Fibroblast of lung (primary cell): ENCODE measurements at places on chromosomes 5 and 9. TPM values are rescaled to one million over a fixed set of nuclear protein-coding genes. Genes with fewer than 3 reads are reported as not detected.

DNA sequence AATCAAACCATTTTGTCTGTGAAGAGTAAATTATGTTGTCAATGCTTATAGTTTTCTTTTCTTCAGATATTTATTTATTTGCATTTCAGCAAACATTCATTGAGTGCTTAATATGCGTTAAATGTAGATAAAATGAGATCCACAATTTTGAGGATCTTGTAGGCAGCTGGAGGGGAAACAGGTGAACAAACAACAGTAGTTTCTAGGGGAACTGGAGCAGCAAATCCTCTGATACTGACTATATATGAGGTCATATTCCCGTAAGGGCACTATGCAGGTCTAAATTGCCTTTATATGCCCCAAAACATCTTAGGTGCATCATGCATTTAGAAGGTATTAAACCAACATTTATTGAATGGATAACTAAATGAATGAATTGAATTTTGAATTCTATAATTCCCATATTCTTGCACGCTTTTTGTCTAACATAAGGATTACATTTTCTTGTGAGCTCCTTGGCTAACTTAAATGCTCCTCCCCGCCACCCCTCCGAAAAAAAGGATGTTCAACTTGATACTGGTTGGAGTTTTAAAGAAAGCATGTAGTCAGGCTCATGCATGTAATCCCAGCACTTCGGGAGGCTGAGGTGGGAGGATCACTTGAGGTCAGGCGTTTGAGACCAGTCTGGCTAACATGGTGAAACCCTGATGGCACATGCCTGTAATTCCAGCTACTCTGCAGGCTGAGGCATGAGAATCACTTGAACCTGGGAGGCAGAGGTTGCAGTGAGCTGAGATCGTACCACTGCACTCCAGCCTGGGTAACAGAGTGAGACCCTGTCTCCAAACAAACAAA, 299.8 kb downstream of the TMEM38B start:
- no peak for DNase-seq

- DNase-seq, result no peak
Observed at GRCh38 chr9:134440636-134441226, 114.5 kb downstream of the RXRA start.

DNA sequence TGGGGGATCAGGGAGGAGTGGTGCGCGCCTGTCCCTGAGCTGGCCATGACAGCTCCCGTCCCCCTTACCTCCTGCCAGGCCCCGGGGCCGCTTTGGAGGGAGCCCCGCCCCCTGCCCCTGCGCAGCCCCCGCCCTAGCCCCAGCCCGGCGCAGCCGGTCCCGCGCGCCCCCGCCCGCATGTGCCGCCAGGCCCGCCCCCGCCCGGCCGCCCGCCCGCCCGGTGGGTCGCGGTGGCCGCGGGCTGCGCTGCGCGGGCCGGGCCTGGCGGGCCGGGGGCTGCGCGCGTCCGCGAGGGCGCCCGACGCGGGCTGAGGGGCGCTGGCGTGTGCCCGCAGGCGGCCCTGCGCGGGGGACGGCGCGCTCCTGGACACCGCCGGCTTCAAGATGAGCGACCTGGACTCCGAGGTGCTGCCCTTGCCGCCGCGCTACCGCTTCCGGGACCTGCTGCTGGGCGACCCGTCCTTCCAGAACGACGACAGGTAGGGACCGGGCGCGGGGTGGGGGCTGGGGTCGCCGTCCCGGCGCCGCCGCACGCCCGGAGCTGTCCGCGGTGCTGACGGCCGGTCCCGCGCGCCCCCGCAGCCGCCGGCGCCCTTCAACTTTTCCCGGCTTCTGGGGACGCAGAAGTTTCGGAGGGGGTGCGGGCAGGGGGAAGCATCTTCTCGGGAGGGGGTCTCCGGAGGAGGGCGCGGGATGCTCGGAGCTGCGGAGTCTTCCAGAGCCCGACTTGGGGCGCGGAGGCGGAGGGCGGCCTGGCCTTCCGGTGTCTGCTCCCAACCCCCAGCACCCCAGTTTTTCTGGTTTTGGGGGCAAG, 12.5 kb downstream of the KCNT1 start:
- no peak for DNase-seq

GRCh38 chr5:125331987-125332598, 585.7 kb upstream of the ZNF608 start:
- no peak for DNase-seq

DNA sequence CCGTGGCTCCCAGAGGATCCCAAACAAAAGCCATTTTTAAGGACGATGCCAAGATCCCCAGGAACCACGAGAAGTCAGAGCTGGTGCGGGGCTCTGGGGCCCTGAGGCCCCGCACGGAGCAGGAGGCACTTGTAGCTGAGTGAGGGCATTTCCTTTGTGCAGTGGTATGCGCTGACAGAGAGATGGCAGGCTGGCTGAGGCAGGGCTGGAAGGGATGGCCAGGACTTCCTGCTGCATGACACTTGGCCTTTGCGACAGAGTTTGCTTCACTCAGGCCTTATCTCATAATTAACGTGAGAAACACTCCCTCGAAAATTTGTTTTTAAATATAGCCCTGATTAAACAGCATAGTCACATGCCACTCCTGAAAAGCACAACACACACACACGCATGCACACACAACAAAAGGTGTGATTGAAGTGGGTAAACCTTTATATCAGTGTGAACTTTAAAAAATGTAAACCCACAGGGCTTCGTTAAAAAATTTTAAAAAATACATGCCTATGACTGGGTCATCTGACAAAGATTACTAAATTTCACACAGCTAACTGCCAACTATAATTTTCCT, 536.6 kb downstream of the PDE4D start:
- DNase-seq, result no peak

GRCh38 chr5:156920042-156920860, 42.8 kb downstream of the TIMD4 start:
- no peak for DNase-seq

DNA sequence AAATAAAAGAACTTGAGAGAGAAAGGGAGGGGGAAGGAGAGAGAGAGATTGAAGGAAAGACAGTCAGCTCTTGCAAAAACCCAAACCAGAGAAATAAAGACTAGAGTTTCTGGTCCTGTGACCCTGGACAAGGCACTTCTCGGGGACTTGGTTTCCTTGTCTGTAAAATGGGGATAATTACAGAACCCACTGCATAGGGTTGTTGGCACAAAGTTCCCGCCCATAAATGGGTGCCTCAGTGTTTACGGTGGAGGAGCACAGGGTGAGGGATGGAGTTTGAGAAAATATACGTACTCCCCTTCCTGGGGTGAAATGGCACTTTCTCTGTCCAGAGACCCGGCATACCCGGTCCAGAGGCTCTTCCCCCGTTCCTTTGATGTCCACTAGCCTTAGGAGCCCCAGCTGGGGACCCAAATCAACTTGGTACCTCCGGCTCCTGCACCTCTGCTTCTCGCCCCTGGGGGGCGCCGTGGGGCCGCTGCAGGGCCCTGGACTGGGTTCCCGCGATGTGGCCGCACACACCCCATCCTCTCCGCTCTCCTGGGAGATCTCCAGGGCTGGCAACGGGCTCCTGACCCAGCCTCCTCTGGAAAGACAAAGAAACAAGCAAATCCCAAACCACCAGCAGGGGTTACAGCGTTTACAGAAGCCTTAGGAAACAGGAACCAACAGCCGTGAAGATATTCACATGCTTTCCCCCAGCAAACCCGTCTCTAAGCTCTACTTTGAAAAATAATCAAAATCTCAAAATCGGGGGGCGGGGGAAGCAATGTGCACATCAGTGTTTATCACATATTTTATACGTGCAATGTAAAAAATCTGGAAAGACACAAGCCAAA, 26.3 kb downstream of the PTGES start:
- peak; percentile 72 for DNase-seq

GRCh38 chr5:43773478-43773844, 170.5 kb downstream of the NNT start:
- DNase-seq, result peak; percentile 82

- no peak for DNase-seq
Observed at GRCh38 chr5:132058646-132059042, 1.8 kb upstream of the IL3 start.

GRCh38 chr5:41736641-41737040, 133.6 kb downstream of the OXCT1 start:
- DNase-seq, result no peak

DNA sequence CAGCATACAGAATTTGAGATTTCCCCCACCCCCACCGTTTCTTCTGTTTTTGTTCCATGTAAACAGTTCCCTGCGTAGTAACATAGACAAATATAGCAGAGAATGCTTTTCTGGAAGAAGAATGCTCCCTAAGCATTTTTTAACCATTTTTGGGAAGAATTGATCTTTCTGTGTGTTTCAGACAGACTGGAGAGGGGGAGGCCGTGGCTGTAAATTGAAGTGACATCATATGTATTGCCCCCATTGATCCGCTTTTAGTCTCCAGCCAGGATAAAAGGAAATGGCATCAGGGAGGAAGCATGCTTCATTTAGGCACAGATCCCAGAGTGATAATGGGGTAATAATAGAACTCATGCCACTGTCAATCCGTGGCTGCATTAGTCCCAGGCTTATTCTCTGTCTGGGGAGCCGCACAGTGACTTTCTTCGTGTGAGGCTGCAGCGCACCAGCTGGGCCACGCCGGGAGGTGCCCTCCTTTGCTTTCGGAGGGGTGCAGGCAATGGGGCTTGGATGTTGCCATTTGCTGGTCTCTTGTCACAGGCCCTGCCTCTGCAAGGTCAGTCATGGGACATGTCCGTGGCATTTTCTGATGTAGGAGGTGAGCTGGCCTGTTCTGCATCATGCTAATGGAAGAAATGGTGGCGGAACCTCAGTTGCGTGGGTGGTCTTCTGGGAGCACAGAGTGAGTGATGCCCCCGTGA, 261.5 kb downstream of the FANCC start:
- DNase-seq, result peak; percentile 76

GRCh38 chr5:171425596-171426244, 6.3 kb downstream of the FGF18 start:
- DNase-seq, result no peak

- DNase-seq, result peak; percentile 74
Observed at GRCh38 chr9:120931231-120932085, 4.9 kb upstream of the TRAF1 start.

GRCh38 chr9:5644501-5644900, 15.6 kb downstream of the RIC1 start:
- DNase-seq, result no peak

Gene GTF3C4
- total RNA-seq, result 10.8 and 11.4 TPM in 2 replicates

Gene PCDHGC3
- total RNA-seq, result 59.0 and 63.4 TPM in 2 replicates

Gene ISL1
- total RNA-seq, result not detected in 2 replicates

Gene FOXD4
- 0.17 and 0.26 TPM in 2 replicates for total RNA-seq

Gene FOXI1
- total RNA-seq, result not detected in 2 replicates

Gene NR5A1
- not detected in 2 replicates for total RNA-seq

Gene GMCL2
- under 0.01 TPM in 2 replicates for total RNA-seq

Gene MYORG
- 0.26 and 0.83 TPM in 2 replicates for total RNA-seq

Gene RNF180
- total RNA-seq, result 2.6 and 2.8 TPM in 2 replicates
